Activated CD4-positive, CD25-positive, alpha-beta regulatory T cell treated with anti-CD3 and anti-CD28 coated beads, Interleukin-2, amount 50 U/mL, for 72 hours (primary cell): ENCODE measurements at places on chromosomes 16 and 17.

- DNase-seq: no peak
Observed at GRCh38 chr17:46994993-46995392, 15.9 kb upstream of the RPRML start.

DNA sequence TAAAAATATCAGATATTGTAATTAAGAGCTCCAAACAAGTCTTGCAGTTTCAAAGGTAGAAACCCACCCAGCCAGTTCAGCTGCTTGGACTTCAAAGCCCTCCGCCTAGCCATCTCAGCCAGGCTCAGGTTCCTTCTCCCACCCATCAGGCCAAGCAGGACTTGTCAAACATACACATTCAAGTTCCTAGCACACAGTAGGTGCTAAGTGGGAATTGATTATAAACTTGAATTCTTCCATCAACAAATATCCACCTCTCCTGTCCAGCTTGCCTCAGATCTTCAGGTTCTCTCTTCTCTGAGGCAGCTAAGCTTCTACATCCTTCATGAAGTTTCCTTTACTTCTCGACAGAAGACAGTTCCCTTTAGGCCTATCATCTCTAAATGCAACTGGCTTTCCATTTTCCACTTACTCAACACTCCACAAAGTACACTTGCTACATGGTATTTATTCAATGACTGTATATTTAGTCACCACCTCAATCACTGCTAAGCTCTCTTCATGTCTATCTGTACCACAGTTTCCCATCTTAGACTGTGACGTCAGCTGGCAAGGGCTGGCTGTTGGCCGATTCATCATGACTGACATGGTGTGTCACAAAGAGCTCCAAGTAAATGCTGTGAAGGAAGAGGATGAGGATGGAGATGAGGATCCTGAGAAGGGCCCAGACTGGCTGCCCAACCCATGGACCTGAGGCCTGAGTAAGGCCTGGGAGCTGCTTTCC lies 13.3 kb upstream of the COG7 start:
- DNase-seq: no peak

DNA sequence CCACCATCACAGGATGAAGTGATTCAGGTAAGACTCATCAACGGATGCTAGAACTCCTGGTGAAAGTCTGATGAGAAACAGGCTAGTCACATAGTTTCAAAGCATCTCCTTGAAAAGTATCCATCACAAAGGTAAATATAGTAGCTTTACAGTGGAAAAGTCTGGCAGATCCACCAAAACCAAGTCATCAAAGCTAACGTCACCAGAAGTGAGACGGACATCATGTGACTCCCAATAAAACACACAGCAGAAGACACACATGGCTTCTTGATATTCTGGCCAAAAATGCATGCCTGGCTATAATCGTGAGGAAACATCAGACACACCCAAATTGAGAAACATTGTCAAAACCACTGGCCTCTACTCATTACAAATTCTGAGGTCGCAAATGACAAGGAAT lies 17.9 kb upstream of the TRPV3 start:
- DNase-seq: no peak

GRCh38 chr17:72822358-72823023 lies 270.0 kb downstream of the SLC39A11 start:
- DNase-seq: no peak

DNA sequence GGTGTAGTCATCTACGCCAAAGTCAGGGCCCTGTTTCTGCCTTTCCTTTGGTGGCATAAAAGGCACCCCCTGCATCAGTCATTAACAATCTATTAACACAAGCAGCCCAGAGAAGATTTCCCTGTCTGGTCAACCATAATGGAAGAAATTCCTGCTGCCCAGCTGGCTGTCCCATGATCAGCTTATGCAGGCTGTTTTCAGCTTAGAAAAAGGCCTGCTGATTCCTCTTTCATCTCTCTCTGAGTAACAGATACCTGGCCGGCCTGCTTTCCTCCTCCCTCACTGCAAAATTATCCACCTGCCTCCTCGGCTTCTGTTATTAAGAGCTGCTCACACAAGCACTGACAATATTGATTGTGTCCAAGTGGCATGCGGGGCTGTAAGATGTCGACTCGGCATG lies 70.3 kb upstream of the MMP2 start:
- DNase-seq: no peak

DNA sequence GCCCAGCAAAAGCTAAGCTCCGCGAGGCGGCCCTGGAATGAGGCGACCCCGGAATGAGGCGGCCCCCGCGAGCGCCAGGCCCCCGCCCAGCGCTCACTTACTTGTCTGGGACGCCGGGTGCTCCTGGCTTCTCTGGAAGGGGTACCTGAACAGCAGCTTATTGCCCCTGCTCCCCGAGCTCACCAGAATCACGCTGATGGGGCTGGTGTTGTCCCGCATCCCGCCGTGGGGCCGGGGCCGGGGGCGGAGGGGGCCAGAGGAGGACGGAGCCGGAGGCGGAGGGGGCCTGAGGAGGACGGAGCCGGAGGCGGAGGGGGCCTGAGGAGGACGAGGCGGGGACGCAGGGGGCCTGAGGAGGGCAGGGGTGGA lies 440 bp downstream of the NPRL3 start:
- peak; percentile 49 for DNase-seq

DNA sequence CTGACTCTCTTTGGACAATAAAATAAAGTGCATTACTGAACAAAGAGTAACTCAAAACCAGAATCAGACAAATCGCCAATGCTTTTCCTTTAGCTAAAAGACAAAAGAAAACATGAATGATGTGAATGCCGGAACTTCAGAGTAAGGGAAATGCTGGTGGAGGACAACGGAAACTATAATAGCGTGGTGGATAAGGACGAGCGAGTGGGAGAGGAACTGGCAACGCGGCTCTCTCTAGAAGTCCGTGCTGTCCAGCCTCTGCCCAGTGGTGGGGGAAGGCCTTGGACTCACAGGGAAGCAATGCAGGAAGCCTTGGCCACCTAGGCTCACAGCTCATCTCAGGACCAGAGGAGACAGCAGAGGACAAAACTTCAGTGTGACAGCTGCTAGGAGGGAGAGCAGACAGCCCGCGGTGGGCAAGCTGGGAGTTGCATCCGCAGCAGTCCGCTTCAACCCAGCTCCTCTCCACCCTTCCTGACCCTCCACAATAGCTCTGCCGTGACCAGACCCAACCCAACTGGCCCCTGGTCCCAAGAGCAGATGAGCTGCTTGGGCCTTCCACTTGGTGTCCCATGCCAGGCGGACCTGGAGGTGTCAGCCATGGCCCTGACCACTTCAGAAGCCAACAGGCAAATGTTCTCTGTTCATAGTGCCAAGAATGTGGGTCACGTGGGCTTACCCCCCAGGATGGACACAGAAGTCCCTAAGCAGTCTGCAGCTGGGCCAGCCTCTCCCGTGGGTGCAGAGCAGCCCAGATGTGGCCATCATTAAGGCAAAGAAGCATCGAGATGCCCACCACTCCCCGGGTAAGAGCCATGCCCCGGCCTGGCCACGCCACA lies 5.3 kb upstream of the FAAP100 start:
- no peak for DNase-seq

DNA sequence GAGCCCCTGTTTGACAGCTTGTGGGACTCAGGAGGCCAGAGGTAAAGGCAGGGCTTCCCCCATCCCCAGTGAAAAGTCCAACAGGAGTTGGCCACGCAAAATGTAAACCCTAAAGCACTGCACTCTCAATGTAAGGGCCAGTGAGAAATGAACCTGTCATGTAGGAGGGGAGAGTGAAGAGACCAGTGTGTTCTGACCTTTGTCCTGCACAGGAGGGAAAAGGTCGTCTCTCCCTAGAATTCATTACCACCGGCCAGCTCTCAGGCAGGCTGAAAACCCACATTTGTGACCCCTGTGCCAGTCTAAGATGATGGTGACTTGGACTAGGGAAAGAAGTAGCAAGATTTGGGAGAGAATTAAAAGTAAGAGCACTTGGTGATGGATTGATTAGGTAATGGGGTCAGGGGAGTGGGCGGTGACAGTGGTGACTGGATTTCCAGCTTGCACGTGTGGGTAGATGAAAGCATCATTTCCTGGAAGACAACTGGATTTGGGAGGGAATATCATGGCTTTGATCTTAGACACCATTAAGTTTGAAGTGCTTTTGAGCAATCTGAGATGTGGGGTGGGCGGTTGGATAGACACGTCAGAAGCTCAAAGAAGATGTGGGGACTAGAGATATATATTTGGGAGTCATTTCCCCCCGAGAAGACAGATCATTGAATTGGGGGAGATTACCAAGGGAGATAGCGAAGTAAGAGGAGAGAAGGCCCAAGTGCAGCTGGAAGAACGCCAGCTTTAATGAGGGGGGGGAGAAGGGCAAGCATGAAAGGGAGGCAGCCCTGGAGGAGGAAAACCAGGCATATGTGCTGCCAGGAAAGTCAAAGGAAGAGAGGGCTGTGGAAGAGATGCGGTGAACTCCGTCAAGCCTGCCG lies 119.5 kb downstream of the NTN1 start:
- DNase-seq: no peak
